Stimulated activated CD4-positive, alpha-beta T cell treated with anti-CD3 and anti-CD28 coated beads, Interleukin-12 subunit alpha, Interleukin-12 subunit beta, amount 100 ng/mL, for 24 hours (primary cell): ENCODE measurements at places on chromosomes 11 and 22.

DNA sequence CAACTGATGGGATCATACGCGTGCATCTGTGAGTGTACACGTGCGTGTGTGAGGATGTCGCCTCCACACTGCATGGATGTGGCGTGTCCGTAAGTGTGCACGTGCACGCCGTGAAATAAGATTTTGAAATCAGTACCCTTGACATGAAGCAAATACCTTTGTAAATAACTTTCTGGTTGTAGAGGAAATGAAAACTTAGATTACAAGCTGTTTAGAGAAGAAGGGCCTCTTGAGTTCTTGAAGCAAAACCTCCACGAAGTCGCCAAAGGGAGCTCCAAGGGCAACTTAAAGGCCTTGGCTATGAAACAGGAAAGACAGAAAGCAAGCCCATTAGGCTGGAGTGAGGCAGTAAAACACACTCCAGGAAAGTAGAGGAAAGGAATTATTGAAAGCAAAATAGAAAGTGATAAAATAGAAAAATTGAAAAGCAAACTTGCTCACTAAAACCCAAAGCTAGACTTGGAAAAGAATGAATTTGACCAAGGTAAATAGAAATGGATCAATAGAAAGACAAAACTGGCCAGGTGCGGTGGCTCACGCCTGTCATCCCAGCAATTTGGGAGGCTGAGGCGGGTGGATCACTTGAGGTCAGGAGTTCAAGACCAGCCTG lies 29.7 kb upstream of the TOLLIP start:
- DNase-seq: no peak

DNA sequence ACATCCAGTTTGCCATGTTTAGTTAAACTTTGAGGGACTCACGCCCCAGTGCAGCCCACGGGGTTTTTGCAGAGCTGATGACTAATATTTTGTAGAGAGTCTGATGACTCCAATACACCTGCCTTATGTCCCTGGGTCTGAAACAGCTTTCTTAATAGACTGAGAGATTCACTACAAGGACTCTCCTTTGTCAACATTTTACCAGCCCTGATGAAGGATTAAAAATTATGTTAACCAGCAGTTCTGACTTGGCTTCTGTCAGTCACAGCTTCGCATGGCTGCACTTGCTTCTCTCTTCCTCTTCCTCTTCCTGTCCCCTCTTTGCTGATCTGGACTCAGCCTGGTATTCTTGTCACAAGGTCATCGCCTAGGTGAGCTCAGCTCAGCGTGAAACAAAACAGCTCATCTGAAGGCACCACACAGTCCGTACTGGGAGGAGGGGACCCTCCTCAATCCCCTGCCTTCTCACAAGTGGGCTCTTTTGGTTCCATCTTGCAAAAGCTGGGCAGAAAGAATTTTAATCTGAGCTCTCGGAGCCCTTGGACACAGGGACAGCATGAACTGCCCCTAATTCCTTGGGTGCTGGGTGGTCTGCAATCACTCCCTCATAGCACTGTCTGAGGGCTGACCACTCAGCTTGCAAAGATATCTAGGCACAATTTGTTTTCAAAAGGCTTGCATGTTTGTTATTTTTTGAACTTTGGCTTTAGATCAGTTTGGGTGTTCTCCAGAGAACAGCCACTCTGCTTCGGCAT lies 38.1 kb upstream of the POU2AF1 start:
- DNase-seq: no peak

- DNase-seq: no peak
Measured at GRCh38 chr11:125679397-125679796, 1.2 kb downstream of the ACRV1 start.

DNA sequence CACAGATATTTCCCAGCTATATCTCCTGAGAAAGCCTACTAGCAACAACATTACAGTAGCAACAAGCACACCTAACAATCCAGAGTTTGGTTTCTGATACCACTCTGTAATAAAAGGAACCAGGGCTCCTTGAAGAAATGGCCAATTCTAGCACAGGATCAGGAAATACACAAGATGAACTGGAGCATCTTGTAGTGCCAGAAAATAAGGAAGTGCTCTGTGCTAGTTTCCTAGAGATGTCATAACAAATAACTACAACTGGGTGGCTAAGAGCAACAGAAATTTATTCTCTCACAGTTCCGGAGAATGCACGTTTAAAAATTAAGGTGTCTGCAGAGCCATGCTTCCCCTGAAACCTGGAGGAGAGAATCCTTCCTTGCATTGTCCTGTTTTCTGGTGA lies 217.8 kb downstream of the KIRREL3 start:
- DNase-seq: no peak

DNA sequence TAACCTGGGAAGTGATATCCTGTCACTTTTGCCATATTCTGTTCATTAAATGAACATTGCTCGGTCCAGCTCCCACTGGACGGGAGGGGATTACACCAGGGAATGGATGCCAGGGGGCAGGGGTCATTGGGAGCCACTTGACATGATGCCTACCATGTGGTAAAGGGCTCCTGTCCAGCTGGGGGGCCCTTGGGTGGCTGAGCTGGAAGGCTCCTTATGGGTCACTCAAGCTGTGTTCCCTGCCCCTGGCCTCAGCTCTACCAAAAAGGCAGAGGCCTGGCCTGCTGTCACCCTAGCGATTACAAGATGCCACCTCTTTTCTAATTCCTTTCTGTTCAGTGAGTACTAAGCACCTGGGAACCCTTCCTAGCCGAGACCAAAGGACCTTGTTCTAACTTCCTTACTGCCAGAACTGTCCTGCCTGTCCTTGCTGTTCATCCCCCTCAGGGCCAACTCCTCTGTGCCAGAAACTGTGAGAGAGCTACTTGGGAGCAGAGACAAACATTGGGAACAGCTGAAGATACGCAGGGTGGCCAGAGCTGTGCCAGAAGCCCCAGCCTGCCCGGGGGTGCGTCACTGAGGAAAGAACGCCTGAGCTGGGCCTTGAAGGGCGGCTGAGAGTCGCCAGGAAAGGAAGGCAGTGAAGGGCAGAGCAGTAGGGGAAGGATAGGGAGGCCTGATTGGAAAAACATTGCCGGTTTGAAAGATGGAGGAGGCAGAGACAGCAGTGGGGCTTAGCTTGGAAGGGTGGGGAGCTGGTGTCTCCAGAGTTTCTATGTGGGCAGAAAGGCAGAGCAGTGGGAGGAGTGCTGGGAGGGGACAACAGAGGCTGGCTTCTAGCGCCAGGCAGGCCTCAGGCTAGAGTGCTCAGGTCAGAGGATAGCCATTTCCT lies 12.7 kb upstream of the UVRAG start:
- no peak for DNase-seq

GRCh38 chr11:117670924-117671323 lies 126.1 kb downstream of the DSCAML1 start:
- DNase-seq: no peak

GRCh38 chr11:105073456-105074165 lies 28.5 kb upstream of the CARD16 start:
- no peak for DNase-seq

- no peak for DNase-seq
Measured at GRCh38 chr11:98455500-98456307, 565.0 kb upstream of the CNTN5 start.

GRCh38 chr11:47514825-47515647 lies 37.9 kb downstream of the CELF1 start:
- DNase-seq: peak; percentile 33

DNA sequence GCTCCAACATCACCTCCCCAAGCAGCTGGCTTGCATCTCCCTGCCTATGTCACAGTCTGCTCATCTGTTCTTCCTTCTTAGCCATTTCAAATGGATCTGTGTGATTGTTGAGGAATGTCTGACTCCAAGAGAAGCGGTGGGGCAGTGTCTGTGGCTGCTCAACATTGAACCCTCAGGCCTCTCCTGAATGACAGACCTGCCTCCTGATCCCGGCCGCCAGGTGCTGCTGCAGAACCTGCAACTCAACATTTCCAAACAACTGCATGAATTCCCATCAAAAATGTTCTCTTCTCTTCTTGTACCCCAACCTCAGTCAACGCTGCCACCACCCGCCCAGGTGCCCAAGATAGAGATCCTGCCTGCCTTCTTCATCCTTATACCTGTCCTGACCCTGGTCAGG lies 132.5 kb downstream of the FBXO7 start:
- no peak for DNase-seq

- no peak for DNase-seq
Measured at GRCh38 chr11:12214751-12215150, 104.4 kb downstream of the MICAL2 start.

DNA sequence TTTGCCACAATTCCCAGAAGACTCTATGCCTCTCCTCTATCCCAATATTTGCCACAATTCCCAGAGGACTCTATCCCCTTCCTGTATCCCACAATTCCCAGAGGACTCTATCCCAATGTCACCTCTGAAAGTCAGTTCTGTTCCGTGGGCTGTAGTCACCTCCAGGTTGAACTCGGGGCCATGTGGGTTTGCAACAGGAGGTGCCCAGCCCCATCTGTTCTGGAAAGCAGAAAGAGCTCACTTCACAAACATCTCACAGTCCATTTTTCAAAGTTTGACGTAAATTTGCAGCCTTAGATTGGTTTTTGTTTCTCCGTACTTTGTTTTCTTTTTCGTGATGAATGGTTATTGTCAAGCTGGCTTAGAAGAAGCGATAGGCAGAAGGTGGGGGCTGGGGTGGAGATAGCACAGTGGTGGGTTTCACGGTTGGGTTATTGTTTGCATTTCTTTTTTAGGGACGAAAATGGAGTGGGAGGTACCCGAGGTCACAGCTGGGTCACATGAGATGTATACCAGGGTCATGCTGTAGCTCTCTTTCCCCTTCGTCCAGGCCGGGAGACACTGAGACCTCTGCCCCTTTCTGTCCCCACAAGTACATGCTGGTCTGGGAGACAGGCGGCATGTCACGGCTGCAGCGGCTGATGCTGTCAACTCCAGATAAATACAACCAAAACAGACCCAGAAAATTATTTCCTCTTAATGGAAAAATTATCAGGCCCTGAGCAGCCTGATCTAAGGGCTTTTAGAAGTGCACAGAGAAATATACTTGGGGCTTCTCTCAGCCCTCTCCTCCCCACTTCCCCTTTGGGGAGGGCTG lies 374.5 kb downstream of the CADM1 start:
- DNase-seq: no peak

DNA sequence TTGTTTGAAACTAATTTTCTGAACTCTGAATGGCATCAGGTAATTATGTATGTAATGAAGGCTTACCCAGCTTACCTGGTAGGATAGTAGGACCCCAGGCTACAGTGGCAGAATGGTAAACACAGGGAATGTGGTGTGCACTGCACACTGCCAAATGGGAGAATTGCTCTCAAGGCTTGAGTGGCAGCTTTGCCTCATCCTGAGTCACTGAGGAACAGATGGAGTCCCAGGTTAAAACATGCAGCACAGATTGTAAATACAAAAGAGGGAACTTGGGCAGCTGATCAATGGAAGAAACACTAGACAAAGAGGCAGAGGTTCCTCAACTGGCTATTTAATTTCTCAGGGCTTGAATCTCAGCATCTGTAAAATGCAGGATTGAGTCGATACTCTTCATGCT lies 24.4 kb downstream of the GPR83 start:
- no peak for DNase-seq

DNA sequence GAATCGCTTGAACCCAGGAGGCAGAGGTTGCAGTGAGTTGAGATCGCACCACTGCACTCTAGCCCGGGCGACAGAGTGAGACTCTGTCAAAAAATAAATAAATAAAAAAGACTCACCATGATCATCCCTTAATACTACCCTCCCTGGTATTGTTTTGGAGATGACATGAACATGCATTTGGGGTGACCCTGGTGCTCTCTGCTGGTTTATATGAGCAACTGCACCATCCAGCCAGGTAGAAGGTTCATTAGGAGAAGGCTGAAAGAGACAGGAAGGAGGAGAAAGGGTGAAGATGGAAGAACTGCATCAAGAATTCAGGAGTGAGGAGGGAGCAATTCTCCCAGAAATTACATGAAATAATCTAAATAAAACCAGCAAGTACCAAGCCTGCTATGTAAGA lies 37.8 kb downstream of the SLC5A1 start:
- no peak for DNase-seq

DNA sequence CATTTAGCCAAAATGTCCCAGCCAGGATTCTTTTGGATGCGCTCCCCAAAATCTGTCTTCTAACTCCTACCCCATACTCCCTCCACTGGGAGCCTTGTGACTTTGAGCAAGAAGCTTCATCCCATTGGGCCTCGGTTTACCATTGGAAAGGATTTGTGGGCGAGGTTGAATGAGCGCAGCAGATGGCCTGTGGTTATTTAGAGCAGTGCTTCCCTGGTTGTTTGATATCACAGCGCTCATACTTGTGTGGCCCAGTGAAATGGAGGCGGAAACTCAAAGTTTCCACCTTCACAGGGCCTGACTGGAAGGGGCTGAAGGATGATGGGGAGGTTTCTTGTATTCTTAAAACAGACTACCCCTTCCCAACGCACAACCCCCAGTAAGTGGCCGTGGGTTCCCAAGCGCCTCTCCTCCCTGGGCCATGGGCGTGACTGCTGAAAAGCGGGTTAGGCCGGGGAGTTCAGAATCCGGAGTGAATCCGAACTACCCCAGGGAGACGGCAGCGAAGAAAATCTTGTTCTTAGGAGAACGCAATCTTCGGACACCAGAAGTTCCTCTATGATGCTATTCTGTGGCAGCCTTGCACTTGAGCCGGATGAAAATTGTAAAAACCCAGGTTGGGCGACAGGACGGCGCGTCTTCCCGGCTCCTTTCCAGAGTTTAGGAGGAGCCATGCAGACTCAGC lies 1.2 kb upstream of the ATF4 start:
- DNase-seq: no peak

DNA sequence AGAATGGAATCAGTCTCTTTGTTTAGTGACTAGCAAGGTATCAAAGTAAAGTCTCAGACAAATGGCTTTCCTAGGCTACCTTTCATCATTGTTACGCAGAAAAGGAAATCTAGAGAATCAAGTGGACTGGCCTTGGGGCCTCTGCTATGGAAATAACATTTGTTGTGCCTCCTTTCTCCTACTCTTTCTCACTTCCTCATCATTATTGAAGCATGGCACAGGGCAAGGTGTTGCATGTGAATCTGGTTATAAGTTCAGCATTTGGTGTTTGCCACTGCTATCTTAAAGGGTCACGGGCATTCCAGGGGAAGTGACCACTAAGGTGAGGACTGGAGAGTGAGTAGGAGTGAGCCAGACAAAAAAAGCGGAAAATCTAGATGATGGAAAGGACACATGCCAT lies 54.9 kb downstream of the GLYATL1 start:
- no peak for DNase-seq

DNA sequence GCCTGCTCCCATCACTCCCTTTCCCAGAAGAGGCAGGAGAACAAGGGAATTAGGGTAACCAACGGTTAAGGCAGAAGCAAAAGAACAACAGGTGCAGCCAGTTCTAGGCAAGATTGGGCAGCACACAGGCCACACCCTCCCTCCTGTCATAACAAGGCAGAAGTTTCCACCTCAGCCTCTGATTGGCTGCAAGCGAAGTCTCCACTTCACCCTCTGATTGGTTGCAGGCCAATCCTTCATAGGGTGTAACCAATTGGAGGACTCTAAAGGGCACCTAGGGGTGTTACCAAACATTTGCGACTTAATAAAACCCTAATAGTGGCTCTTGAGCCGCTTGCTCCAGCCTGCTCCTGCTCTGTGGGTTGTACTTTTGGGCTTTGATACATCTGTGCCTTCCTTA lies 153.8 kb downstream of the CACNA1I start:
- no peak for DNase-seq
